Activated CD8-positive, alpha-beta T cell treated with anti-CD3 and anti-CD28 coated beads, Interleukin-2, amount 10 ng/mL, durations not matched to agents 7 days and 5 days (primary cell): ENCODE measurements at places on chromosomes 1 and 21. TPM values are rescaled to one million over a fixed set of nuclear protein-coding genes. Genes with fewer than 3 reads are reported as not detected.

GRCh38 chr1:66152034-66152433 lies 359.3 kb downstream of the PDE4B start:
- no peaks in the 10 kb centered on the region for H3K4me1 ChIP-seq
- H3K36me3 ChIP-seq: no peaks in the 10 kb centered on the region
- DNase-seq: no peak
- no peak overlapping the region for H3K27ac ChIP-seq
- H3K27me3 ChIP-seq: peaks cover 13% of the 10 kb centered on the region
- no peak overlapping the region for H3K4me3 ChIP-seq

DNA sequence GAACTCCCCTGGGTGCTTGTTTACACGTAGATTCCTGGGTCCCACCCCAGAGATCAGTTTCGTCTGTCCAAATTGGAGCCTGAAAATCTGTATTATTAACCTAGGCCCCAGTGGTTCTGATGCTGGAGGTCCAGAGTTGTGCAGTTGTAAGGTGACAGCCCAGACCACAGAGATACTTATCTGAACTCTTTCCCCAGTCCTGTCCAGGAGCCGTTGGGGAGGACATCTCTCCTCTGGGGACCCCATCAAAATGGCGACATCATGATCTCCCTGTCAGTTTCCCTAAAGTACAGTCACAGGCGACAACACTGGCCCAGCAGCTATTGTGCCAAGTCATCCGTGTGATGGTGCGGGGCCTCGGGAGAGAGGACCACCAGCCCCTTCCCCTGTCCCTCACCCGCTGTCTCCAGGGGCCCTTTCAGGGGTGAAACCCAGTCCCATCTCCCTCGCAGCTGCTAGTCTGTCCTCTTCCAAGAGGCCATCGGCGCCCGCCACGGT lies 749 bp upstream of the EFHD2 start:
- H3K27ac ChIP-seq: no peak overlapping the region
- peaks cover 30% of the 10 kb centered on the region for H3K27me3 ChIP-seq
- H3K4me1 ChIP-seq: peaks cover 28% of the 10 kb centered on the region

DNA sequence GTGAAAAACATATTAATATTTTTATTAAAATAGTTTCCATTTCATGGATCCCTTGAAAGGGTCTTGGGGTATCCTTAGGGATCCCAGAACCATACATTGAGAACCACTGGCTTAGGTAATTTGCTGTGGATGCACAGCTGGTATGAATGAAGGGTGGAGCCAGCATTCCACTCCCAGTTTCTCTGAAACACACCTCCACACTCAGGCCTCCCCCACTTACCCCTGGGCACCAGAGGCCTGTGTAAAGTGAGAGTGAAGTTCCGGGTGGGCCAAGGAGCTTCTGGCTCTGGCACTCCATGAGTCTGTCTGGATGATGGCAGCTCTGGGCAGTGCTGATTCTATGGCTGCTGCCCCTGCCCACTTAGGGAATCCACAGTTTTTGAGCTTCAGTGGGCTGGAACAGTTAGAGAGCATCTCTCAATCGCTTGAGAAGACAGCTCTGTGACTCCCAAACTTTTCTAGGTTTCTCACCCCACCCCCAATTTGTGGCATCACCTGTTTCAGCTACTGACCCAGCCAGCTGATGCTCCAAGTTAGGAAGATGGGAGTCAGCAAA lies 57.8 kb upstream of the CD1D start:
- no peaks in the 10 kb centered on the region for H3K36me3 ChIP-seq
- H3K27me3 ChIP-seq: peaks cover 35% of the 10 kb centered on the region
- DNase-seq: no peak
- H3K27ac ChIP-seq: no peak overlapping the region

DNA sequence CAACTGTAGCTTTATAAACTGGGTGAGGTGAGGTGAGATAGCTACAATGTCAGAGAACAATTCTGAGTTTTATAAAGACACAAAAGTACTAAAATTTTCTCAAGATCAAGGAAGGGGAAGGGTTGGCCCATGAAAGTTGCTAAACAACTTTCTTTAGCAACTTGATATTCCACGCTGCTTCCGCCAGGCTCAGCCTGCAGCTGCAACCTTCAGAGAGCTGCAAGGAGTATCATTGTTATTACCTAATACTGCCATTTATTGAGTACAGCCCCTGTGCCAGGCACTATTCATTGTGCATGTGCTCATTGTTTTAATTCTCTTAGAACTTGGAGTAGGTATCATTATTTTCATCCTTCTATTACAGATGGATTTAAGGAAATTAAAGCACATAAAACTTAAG lies 34.1 kb upstream of the SUCO start:
- peaks cover 17% of the 10 kb centered on the region for H3K27me3 ChIP-seq
- H3K36me3 ChIP-seq: no peaks in the 10 kb centered on the region
- no peak overlapping the region for H3K4me3 ChIP-seq
- no peaks in the 10 kb centered on the region for H3K4me1 ChIP-seq
- DNase-seq: no peak

The OLFML2B gene
- total RNA-seq: not detected

The GPR52 gene
- total RNA-seq: 2.3 TPM

The GUCA2B gene
- not detected for total RNA-seq
